Stimulated activated CD4-positive, alpha-beta T cell treated with anti-CD3 and anti-CD28 coated beads, Interleukin-2, amount 100 ng/mL, for 4 hours (primary cell): ENCODE measurements at places on chromosomes 7 and 10.

GRCh38 chr10:47286116-47286505 lies 13.9 kb upstream of the GDF10 start:
- no peak for DNase-seq

- no peak for DNase-seq
These were observed 28.3 kb downstream of the NRP1 start for GRCh38 chr10:33306126-33306525.

DNA sequence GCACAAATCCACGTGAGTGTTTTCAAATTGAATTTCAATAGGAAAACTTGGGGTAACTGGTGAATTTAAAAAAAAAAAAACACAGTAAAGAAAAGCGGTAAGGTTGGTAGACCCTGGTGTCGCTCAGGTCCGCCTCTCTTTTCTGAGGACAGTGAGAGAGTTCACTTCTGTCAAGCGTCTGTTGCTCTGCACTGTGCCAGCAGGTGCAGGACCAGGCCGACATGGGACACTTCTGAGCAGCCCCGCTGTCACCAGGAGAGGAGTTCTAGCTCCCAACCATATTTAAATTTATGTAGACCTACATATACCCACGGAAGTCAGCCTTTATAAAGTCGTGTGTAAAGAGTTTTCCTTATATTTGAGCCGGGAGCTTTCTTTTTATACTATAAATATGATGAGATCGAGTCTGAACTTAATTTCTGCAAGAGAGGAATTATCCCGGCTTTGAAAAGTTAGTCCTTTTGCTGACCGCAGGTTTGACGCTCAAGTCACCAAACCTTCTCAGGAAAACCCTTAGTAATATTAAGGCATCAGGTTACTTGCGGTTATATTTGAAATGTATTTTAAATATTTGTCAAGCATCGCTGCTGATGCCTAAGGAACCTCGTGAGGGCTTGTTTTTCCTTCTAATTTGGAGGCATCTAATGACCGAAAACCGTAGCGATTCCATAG lies 531 bp downstream of the IKZF1 start:
- DNase-seq = peak; percentile 35

DNA sequence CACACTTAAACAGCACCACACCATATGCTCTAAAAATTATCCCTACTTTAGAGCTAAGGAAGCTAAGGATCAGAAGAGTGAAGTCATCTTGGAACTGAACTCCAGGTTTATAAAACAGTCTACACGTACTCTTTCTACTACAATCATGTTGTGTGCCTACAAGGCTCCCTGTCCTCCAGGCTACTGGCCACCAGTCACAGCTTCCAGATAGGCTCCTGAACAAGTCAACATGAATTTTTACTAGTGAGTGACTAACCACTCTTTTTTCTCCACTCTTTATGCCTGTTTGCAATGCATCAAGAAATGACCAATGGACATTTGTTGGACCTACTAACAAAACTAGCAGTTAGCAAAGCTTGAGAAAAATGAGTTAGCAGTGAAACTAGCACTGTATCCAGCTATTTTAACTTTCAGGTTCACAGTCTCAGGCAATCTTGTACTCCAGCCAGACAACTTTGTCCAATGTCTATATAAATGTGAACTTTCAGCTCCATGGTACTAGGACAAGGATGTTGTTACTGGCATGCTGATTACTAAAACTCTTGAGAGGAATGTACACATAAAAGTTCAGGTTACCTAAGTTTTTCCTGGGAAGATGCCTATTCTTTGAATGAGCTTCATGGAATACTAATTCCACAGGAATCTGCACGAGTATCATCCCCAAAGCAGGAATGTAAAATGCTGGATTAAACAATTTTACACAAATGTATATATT lies 180.0 kb downstream of the BTAF1 start:
- DNase-seq = no peak

- DNase-seq = no peak
These were observed 63.0 kb upstream of the SP4 start for GRCh38 chr7:21364801-21365271.

GRCh38 chr7:39219869-39220268 lies 242.2 kb downstream of the POU6F2 start:
- DNase-seq = no peak

GRCh38 chr7:10939237-10939910 lies 34.3 kb upstream of the PHF14 start:
- no peak for DNase-seq

DNA sequence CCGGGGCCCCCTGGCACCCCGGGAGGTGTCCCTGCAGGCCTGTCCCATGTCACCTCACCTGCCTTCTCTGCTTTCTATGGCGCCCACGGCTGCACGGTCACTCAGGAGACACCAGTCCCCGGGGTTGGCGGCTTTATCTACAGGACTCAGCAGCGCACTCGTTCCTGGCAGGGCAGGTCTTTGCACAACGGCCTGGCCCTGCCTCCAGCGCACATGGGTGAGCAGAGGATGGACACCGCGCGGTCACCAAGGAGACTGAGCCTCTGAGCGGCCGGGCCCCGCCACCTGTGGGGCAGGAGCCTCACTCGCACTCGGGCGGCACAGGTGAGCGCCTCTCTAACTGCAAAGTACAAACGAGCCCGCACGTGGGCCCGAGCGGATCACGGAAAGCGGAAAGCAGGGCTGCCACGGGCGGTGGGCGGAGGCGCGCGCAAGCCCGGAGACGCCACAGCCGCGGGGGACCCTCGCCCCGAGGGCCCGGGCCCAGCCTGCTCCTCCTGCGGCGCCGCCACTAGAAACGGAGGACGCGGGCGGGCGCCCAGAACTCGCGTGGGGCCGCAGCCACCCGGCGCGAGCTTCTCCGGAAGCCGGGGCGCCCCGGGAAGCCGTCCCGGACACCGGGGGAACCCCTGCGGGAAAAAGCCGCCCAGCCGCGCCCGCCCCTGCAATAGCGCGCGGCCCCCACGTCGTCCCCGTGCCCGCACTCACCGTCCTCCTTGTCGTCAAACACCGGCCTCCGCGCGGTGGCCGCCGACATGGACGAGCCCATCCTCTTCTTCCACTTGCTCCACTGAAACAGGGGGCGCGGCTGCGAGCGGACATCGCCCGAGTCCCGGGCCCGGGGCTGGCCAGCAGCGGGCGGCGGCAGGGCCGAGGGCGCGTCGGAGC lies 642 bp downstream of the STK32C start:
- peak; percentile 40 for DNase-seq

- no peak for DNase-seq
These were observed 8.2 kb downstream of the MAD1L1 start for GRCh38 chr7:2224491-2224928.

- no peak for DNase-seq
These were observed 2.4 kb upstream of the VAX1 start for GRCh38 chr10:117140525-117140902.

DNA sequence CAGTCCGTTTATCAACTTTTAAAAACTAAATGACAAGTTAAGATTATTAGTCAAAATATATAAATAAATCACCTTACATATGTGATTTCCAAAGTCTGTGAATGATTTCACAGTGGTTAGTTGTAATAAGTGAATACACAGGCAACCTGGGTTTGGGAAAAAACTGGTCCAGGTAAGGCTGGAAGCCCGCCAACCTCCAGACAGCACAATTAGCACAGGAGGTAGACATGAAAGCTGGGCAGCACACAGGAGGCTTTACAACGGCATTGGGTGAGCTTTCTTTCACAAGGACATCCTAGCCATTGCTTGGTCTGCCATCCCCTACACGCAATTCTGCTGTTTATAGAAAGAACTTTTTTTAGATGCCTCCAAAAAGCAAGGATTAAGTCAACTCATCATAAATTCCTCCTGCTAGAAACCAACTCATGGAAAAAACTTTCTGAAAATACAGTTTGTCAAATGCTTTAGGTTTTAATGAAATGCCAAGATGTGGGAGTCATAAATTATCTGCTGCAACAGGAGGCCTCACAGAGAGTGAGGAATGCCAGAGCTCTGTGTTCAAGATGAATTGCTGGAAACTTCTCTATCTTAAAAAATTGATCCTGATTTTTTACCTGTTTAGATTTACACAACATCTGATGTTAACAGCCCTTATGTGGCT lies 346.8 kb upstream of the NFE2L3 start:
- no peak for DNase-seq

DNA sequence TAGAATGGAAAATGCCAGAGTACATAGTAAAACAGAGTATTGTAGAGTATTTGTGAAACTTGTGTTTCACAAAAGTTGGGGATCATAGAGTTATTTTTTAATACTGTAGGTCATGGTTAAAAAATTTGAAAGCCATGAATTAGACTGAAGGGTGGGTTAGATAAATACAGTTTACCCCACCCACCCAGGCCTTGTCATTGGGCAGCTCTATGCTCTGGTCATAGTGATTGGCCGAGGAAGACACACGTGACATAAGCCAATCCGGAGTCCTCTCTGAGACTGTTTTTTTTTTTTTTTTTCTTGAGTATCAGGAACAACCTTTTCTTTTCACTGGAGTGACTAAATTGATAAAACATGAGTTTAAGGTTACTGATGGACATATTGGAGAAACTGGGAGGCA lies 33.3 kb upstream of the ORC5 start:
- DNase-seq = no peak

- DNase-seq = no peak
These were observed 75.3 kb upstream of the AGBL3 start for GRCh38 chr7:134910968-134911367.

GRCh38 chr7:22318376-22318775 lies 38.6 kb downstream of the RAPGEF5 start:
- no peak for DNase-seq
